ACHN (cell line): ENCODE measurements at places on chromosomes 1 and 21.

GRCh38 chr1:240691909-240692705 is 80.2 kb upstream of the GREM2 start:
- peak; percentile 61 for DNase-seq

DNA sequence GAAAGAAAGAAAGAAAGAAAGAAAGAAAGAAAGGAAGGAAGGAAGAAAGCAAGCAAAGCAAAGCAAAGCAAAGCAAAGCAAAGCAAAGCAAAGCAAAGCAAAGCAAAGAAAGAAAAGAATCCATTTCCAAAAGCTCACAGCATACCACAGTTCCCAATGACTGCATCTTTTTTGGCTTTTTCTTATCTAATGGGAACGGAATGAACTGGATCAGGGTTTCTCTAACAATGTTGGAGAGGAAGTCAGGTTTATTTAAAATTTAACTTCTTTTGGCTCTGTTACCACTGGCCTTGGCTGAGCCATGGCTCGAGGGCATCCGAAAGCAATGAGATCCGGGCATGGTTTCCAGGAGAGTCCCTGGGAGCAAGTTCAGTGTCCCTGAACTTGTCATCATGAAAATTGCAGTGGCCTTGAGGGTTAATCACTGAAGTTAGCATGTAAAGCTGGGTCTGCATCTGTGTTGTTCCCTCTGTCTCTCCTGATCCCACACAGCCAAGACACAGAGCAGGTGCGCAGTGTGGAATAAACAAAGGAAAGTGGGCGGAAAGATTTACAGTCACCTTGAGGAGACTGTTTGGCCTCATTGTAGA is 34.6 kb upstream of the CTPS1 start:
- peak; percentile 60 for DNase-seq

DNA sequence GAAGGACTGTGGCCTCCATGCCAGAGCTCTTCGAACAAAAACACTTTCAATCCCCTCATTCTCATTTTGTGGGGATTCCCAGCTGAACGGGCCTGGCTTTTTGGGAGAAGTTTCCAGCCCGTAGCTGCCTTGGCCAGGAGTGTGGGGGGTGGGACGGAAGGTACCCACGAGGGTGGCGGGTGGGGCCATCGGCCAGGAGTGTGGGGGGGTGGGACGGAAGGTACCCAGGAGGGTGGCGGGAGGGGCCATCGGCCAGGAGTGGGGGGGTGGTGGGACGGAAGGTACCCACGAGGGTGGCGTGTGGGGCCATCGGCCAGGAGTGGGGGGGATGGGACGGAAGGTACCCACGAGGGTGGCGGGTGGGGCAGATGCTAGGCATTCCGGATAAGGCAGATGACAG is 71.7 kb upstream of the ZBTB18 start:
- DNase-seq = no peak

DNA sequence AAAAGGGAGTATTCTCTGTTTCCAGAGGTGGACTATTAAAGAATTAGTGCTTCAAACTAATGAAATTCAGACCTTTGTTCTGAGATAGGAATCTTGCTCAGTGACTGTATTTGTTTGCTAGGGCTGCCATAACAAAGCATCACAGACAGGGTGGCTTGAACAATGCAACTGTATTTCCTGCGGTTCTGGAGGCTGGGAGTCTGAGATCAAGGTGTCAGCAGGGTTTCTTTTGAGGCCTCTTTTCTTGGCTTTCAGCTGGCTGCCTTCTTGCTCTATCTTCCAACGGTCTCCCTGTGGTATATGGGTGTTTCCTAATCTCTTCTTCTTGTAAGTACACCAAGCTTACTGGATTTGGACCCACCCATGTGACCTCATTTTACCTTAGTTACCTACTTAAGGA is 264.6 kb upstream of the PROX1 start:
- DNase-seq = no peak

GRCh38 chr1:235972311-235972689 is 92.6 kb downstream of the NID1 start:
- peak; percentile 44 for DNase-seq

DNA sequence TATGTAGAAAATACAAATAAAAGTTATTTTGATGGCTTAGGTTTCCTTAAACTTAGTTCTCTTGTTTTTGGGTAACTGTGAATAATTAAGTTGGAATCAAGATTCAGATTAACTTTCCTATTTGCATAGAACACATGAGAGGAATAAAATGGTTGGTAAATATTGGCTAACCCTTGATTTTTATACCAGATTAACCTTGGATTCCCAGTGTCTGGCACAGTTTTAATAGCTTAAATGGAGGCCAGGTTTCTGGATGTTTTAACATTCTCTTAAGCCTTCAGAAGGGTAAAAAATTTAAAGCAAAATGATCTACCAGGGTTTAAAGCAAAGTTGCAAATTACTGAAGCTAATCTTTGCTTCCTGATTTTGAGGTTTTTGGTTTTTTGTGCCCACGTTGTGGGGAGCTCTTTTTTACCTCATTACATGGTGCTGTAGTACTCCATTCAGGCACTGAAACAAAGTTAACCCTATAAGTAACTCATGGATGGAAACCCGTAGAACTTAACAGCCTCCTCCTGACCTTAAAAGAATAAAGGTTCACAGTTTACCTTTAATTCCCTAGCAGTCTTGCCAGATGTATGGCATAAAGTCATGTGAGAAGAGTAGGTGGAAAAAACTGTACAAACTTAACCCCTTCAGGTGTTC is 8.4 kb upstream of the SPATA1 start:
- no peak for DNase-seq

DNA sequence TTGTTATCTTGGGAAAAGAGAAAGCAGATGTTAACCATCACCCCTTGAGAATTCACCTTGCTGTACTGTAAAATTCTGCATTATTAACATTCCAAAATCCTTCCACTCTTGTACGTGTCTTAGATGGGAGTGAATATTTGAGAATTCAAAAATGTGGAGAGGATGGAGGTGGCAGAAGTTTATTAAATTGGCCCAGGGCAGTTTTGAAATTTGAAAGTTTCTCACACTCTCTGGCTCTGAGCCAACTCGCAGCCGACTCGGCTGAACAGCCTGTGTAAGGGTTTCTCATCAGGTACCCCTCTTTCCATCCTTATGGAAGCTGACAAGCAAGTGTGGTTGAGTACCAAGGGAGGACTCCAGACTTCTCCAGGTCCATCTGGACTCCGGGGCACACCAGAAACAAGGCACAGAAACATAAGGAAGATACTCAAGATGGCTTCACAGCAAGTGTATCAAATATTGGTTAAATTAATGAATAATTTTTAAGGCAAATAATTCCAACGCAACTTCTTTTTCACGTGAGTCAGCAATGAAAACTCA is 45.1 kb downstream of the RRAGC start:
- DNase-seq = no peak

GRCh38 chr1:41345434-41346075 is 15.7 kb upstream of the FOXO6 start:
- DNase-seq = no peak

DNA sequence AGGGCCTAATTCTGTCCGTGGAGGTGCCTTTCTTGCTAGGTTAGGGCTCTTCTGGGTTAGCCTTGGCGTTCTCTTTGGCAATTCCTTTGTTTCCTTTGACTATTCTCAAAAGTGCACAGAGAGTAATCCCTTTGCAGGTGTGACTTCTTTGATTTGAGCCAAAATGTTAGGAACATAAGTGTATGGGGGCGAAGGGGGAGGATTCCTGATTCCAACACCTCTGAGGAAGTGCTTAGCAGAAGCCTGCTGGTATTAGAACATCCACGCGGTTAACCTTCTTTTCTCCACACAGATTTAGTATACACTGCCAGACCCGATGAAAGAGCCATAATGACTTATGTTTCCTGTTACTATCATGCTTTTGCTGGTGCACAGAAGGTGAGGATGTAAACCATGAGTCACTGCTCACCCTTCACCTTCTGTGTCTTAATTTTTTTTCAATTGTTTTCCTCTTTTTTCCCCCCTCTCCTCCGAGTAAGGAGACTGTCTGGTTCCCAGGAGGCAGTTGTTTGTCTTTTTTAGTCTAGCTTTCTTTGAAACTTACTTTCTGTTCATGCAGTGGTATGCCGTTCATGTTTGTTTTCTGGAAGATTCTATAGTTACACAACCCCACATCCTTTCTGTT is 48.0 kb downstream of the ACTN2 start:
- no peak for DNase-seq

DNA sequence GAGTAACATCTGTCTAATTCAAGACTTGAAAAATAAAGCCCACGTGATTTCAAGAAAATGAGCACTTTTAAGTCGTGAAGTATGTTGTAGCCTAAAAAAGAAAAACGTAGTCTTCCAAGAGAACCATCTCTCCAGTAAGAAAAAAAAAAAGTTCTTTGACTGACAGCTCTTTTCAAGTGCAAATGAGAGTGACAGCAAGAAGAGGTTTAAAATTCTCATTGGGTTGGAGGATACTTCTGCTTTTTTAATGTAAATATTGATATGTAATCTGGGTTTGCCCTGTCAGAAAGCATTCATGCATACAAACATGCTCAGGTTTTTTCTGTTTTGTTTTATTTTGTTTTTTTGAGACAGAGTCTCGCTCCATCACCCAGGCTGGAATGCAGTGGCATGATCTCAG is 32.3 kb upstream of the PRDM2 start:
- DNase-seq = no peak

GRCh38 chr1:14138687-14139086 is 438.7 kb downstream of the PRDM2 start:
- DNase-seq = no peak

DNA sequence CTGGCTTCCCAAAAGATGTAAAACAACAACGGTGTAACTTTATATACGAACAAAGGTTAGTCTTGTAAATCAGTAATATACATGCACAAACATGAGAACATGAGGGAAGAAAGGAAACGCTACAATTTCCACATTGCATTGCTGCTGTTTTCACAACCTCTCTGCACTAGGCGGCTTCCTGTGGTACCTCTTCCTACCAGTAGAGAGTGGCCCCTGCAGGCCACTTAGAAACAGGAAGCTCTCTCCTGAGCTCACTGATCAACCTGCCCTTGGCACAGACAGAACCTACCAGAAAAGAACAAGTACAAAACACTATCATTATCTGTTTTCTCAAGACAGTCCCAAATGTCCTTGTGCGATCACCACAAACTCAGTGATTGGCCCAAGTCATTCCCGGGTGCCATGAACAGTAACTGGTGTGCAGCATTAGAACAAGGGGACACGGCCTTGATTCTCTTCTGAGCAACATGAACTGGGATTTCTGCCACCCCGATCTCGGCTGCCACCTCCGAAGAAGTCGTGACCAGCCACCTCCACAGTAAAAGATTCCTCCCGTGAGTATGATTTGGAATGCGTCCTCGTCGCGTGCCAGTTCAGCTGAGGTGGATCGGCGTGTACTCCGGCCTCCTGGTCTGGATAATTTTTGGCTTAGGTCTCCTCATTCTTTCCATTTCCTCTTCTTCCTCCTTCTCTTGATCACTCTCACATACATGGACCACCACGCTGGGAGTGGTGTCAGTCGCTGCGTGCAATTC is 5.7 kb upstream of the KCNE1 start:
- DNase-seq = peak; percentile 14

DNA sequence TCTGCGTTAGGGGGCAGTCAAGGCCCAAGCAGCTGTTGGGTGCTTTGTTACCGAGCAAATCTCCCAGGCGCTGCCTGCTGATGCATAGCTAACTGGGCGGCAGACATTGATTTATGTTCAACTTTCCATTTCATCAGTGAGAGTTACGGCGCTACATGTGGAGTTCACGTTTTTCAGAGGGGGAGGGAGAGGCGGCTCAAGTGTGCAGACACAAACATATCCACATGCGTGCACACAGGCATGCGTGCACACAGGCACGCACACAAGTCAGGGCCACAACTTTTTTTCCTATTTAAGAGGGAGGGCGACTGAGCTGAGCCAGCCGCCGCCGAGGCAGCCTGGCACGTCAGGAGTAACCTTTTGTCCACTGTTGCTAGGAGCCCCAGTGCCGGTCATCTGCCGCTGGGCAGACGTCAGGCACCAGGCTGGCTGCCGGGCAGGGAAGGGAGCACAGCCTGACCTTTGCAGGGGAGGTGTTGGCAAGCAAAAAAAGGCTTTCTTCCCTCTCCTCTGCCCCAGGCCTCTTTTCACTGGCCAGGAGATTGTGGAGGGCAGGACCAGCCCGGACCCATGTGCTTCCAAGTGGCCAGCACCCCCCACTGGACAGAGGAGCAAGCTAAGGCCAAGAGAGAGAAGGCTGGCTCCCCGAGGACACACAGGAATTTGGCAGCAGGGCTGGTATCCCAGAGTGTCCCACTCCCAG is 73.3 kb downstream of the MRPL37 start:
- peak; percentile 85 for DNase-seq

DNA sequence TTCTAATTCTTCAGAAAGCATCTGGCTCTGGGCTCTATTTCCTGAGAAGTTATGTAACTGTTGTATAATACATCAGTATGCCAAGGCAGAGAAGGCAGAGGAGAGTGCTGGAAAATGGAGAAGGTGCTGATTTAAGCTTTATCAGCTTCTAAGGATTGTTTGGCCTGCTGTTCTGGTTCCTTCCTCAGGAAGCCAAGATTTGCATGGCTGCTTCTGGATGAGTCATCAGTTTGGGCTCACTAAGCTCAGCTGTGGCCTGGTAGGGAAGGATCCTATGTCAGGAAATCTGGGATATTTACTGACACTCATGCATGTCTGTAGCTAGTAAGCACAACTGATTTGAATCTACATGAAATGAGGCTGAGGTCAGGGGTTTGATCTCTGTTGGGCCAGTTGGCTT is 73.2 kb upstream of the ADGRL4 start:
- peak; percentile 88 for DNase-seq

DNA sequence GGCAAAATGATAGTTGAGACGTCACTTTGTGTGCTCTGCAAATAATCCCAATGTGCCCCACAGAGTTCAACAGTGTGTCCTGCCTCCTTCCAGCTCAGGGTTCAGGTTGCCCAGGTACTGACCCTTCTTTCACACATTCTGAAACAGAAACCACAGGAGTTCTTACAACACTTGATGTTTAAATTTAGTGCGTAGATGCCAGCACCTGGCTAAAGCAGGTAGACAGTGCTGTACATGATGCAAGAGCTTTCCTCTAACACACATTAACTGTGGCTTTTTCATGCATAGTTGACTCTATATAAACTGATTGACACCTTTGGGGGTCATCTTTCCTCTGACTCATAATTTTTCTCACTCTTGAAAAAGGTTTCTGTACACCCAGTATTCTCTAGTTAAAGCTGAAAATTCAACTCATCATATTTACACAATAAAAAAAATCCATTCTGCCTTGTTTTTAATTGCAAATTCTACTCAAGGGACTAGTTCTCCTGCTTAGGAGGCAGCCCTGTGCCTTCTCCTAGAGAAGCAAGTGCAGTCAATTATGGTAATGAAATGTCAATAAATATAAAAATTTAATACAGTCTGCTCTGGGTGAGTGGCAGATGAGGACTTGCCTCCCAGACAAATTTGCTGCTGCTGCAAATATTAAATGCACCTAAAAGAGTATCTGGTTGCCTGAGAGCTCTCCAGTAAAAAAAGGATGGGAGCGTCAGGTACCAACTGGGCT is 91.4 kb downstream of the NR5A2 start:
- no peak for DNase-seq
